ENCODE measurements at places on chromosomes 12 and 14.

- no peak for DNase-seq
These were observed 7.9 kb downstream of the SLC16A7 start for GRCh38 chr12:59603754-59604153.

- no peak for DNase-seq
These were observed 485.0 kb downstream of the PRKD1 start for GRCh38 chr14:29442696-29443095.

DNA sequence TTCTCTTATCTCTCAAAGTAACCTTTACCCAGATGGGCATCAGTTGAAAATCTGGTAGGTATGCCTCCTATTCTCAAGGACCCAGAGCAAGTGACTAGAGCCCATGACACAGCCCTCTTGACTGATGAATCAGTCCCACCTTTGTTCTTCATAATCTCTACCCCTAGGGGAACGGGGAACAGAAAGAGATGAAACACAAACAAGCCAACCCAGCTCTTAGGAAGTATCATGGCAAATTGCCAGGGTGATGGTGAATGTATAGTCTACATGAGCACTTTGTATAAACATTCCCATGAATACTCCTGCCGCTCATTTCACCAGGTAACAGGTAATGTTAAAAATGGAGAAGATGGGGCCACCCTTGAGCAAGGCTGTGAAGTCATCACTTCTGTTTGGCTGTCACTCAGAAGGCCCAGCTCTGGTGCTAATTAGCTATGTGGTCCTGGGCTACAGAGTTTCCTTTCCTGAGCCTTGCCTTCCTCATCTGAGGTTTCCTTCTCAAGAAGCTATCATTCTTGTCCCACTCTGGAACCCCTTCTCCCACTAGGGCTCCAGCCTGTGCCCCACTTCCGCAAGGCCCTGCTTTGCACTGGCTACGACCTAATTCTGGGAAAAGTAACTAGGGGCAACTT, 161.7 kb downstream of the ANO2 start:
- DNase-seq, result no peak

DNA sequence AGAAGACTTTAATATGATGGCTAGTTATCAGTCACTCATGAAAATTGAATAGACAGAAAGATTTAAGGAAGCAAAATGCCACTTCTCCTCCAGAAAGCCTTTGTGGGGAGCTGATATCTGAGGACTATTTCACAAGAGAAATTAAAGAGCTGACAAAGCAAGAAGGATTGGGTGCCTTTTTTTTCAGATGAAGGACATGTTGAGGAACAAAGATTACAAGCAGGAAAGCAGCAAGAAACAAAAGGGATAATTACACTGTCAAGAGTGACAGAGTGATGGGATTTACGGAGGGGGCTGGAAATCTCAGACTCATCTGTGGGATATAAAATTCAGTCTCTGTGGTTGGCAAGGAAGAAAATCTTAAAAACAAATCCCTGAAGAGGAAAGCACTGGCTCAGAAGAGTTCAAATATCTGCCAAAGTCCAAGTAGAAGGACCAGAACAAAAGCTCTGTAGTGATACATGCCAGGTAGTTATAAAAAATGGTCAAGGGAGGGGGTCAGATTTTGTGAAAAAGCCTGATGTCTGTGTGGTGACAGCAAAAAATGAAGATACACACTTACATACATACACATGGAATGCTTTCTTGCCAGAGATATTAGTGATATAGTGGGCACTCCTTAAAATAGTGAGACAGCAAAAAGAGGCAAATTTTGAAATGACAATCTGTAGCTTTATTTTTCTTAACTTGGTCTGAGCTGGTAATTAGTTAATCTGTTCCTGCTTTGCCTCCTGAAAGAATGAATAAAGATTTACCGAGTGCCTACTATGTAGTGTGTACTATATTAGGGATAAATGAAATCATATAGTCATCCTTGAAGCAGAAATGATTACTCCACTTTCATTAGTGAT, 62.9 kb downstream of the EPS8 start:
- DNase-seq, result no peak

DNA sequence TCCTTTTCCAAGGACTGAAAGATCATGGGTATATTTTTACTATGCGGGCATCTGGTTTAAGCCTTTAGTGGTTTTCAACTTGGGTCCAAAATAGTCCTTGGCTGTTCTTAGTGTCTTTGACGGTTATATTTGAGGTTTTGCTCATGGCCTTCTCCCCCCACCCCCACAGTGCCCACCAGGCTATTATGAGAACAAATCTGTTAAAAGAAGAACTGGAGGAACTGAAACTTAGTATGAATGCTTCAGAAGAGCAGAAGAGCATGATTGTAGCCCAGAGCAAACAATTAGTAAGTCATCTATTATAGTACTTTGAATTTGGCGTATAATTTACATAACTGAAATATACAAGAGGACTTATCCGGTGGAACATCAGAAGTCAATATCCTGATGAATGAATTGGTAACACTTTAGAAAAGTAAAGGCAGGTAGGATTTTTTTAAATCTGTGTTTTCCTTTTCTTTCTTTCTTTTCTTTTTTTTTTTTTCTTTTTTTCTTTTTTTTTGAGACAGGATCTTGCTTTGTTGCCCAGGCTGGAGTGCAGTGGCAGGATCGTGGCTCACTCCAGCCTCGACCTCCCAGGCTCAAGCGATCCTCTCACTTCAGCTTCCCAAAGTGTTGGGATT, 71.8 kb upstream of the BCAT1 start:
- DNase-seq, result no peak

- DNase-seq, result no peak
These were observed 12.1 kb downstream of the CSRP2 start for GRCh38 chr12:76866726-76867125.

DNA sequence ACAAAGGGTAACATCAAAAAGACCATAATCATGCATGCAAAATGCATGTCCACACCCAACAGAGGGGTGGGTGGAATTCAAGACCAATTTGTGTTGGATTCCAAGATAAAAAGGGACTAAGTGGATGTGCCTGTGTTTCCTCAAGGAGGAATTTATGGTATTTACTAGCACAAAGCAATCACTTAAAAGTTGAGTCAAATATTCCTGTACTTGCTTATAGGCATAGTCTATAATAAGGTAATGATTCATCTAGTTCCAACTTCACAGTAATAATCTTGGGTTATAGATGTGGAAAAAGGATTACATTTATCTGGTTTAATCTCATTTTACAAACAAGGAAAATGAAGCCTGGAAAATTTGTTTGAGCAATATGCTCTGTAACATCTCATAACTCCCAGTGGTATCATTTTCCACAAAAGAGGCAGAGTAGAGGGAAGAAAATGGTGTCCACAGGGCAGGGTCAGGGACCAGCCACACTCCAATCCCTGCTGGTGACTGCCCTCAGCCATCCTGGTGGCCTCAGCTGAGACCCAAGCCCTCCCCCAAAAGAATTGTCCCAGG, 80.8 kb upstream of the REP15 start:
- DNase-seq, result no peak

- DNase-seq, result no peak
These were observed 161.1 kb downstream of the TRHDE start for GRCh38 chr12:72433298-72433697.

GRCh38 chr12:47316609-47317049, 236.9 kb upstream of the AMIGO2 start:
- no peak for DNase-seq

DNA sequence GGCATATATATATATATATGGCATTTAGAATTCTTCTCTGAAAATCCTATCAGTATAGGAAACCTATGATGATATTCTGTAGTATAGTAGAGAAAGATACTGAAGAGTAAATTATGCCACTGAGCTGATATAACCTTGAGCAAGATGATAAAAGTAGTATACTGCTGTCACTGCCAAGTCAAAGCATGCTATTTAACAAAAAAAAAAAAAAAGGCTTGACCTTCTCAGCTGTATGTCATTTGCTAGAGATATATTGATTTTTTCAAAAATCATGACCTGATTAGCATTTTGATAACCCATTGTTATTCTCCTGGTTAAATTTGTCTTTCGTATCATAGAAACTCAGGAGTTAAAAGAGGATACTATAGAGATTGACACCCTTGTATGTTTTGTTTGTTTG, 299.4 kb downstream of the ADAMTS20 start:
- no peak for DNase-seq

GRCh38 chr14:23294734-23295561, 7.7 kb downstream of the PPP1R3E start:
- DNase-seq, result peak; percentile 60

- no peak for DNase-seq
These were observed 91.8 kb downstream of the RIN3 start for GRCh38 chr14:92605274-92605940.

GRCh38 chr14:91350813-91351511, 66.7 kb downstream of the CCDC88C start:
- peak; percentile 78 for DNase-seq

DNA sequence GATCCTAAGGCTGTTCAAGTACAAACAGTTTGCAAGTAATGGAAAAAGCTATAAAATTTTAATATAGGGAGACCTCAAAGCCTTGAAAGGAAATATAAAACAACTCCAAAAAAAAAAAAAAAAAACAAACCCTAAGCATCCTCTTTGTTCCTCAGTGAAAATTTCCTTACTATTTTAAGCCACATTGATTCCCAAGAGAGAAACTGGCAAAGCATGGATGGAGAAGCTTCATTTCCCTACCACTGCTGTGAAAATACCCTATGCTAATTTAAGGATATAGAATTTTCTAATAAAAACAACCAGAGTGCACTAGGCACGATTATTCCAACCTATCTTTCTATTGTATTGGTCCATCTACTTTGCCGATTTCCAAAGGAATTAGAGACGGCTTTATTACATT, 283.1 kb downstream of the CACNA1C start:
- no peak for DNase-seq

DNA sequence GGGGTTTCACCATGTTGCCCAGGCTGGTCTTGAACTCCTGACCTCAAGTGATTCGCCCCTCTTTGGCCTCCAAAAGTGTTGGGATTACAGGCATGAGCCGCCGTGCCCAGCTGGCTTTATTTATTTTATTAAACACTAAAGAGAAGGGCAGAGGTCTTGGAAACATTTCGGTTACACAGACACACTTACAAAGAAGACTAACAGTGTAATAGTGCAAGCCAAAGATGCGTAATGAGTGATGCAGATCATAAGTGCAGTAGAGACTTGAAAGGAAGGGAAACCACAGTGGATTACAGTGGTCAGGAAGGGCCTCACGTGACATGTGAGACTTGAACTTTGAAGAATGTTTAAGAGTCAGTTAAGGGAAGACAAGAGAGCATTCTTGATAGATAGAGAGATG, 33.9 kb upstream of the CDK17 start:
- peak; percentile 88 for DNase-seq

DNA sequence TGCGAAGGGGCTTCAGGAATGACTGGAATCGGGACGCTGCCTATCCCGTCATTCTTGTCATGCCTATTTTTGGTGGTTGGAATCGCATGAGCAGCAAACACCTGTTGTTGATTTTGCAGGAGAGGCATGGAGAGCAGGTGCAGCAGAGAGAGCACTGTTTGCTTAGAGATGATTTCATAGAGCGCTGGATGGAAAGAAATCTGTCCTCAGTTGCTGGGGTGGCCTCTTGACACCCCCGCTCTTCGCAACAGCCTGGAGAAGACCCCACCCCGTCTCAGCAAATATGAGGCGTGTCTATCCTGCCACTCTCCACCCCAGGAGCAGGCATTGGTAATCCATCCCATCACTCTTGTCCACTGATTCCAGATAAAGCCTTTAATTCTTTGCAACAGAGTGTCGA, 19.3 kb upstream of the NCOR2 start:
- no peak for DNase-seq

DNA sequence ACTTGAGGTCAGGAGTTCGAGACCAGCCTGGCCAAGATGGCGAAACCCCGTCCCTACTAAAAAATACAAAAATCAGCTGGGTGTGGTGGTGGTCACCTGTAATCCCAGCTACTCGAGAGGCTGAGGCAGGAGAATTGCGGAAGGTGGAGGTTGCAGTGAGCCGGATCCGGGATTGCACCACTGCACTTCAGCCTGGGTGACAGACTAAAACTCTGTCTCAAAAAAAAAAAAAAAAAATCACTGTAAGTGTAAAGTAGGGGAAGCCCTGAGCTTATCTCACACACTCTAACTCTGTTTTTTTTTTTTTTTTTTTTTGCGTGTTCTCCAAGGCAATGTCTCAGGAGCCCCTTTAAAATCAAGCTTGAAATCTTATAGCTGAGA, 421 bp upstream of the RBMS2 start:
- no peak for DNase-seq

DNA sequence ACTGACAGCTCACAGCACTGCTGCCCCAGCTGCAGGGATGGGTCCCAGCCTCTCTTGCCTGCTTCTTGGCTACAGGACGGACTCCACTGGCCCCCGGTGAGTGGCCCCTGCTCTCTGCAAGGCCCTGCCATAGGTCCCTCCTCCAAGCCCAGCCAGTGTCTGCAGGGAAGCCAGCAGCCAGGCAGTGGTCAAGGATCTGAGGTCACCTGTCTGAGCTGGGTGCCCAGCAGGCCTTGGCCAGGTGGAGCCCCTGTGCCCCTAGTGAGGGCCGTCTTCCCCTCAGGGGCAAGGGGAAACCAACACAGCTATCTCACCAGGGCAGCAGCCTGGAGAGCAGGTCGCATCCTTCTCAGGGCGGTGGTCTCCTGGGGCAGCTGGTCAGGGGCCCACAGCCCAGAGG, 13.2 kb downstream of the XRCC3 start:
- no peak for DNase-seq

- DNase-seq, result no peak
These were observed 493.8 kb downstream of the NPAS3 start for GRCh38 chr14:33432407-33433023.

GRCh38 chr12:120361506-120362208, 7.3 kb downstream of the MSI1 start:
- DNase-seq, result no peak

DNA sequence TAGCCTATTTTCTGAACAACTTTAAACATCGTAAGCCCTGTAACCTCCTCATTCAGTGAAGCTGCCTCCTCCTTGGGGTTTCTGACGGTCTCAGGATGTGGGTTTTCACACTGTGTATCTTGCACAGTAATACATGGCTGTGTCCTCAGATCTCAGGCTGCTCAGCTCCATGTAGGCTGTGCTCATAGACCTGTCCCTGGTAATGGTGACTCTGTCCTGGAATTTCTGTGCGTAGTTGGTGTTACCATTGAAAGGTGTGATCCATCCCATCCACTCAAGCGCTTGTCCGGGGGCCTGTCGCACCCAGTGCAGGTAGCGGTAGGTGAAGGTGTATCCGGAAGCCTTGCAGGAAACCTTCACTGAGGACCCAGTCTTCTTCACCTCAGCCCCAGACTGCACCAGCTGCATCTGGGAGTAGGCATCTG, 980.5 kb downstream of the TMEM121 start:
- DNase-seq, result peak; percentile 76

GRCh38 chr14:50475460-50475859, 56.9 kb downstream of the MAP4K5 start:
- no peak for DNase-seq

- no peak for DNase-seq
These were observed 42.5 kb downstream of the PRIMA1 start for GRCh38 chr14:93745603-93746273.

GRCh38 chr12:12806784-12807516, 6.2 kb upstream of the DDX47 start:
- no peak for DNase-seq

GRCh38 chr14:72352012-72352411, 419.8 kb downstream of the RGS6 start:
- no peak for DNase-seq
